Cardiac muscle cell (in vitro differentiated cells and primary cell): ENCODE measurements at places on chromosomes 4 and X.

- H3K4me1 ChIP-seq, result no peaks in the 10 kb centered on the region
- H3K27me3 ChIP-seq, result no peaks in the 10 kb centered on the region
- H3K27ac ChIP-seq, result no peak overlapping the region
- no peak for DNase-seq
- no peaks in the 10 kb centered on the region for H3K36me3 ChIP-seq
- no peak overlapping the region for H3K4me3 ChIP-seq
Observed at GRCh38 chr4:87478732-87479250, 50.4 kb downstream of the SPARCL1 start.

DNA sequence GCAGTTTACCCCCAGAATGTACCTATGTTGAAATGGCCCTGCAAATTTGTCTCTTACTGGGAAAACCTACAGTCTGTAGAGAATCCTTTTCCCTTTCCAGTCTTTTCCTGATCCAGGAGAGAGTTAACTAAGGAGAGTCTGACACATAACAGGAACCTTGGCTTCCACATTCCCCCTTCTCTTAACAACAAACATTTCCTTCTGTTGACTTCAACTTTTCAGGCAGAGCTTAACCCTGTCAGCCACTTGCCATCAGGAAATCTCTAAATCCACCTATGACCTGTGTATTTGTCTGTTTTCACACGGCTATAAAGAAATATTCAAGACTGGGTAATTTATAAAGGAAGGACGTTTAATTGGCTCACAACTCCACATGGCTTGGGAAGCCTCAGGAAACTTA, 45.6 kb upstream of the GPR78 start:
- H3K36me3 ChIP-seq, result no peaks in the 10 kb centered on the region
- no peaks in the 10 kb centered on the region for H3K4me1 ChIP-seq
- H3K4me3 ChIP-seq, result no peak overlapping the region
- no peak overlapping the region for H3K27ac ChIP-seq
- DNase-seq, result no peak

- no peak overlapping the region for H3K4me3 ChIP-seq
- DNase-seq, result no peak
- no peaks in the 10 kb centered on the region for H3K36me3 ChIP-seq
Observed at GRCh38 chr4:23194751-23195150, 502.0 kb downstream of the GBA3 start.

- H3K4me1 ChIP-seq, result no peaks in the 10 kb centered on the region
- H3K36me3 ChIP-seq, result no peaks in the 10 kb centered on the region
- H3K27me3 ChIP-seq, result no peaks in the 10 kb centered on the region
- H3K27ac ChIP-seq, result no peak overlapping the region
Observed at GRCh38 chrX:135596495-135596894, 76.0 kb downstream of the INTS6L start.

DNA sequence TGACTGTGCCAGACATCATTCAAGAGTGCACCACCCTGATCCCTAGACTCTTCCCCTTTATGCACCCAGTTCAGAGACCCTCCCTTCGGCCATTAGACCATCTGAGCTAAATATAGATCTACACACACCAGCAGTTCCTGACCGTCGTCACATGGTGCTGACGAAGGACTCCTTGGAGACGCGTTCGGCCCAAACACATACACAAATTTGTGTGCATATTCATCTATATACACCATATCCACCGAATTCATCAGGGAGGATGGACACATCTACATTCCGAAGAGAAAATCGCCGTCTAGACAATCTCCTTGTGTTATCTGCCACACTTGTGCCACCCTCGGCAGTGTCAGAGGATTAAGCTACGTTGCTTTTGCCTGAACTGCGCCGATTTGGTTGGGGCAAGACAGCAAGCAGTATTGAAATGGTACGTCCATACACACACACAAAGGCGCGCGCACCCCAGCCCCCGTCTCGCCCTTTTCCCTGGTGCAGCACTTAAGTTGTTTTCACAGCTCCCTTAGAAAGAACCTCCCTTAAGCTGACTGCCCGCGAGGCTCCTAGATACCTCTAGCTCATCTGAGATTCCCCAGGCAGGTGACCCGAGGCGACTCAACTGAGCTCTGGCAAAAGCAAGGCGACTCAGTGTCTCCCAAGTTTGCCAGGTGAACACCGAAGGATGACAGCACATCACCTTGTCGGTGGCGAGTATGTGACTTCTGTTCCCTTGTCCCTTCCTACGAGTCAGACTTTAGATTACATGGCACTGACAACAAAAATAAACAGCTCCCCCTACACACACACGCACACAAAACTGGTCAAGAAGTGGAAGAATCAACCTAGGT, 1.0 kb downstream of the RASGEF1B start:
- H3K4me3 ChIP-seq, result peak overlapping the region; percentile 58
- no peaks in the 10 kb centered on the region for H3K27me3 ChIP-seq
- DNase-seq, result peak; percentile 45
- H3K27ac ChIP-seq, result no peak overlapping the region

GRCh38 chrX:12011075-12011474, 127.2 kb upstream of the FRMPD4 start:
- H3K27ac ChIP-seq, result no peak overlapping the region
- no peaks in the 10 kb centered on the region for H3K4me1 ChIP-seq
- no peak for DNase-seq
- no peak overlapping the region for H3K4me3 ChIP-seq

DNA sequence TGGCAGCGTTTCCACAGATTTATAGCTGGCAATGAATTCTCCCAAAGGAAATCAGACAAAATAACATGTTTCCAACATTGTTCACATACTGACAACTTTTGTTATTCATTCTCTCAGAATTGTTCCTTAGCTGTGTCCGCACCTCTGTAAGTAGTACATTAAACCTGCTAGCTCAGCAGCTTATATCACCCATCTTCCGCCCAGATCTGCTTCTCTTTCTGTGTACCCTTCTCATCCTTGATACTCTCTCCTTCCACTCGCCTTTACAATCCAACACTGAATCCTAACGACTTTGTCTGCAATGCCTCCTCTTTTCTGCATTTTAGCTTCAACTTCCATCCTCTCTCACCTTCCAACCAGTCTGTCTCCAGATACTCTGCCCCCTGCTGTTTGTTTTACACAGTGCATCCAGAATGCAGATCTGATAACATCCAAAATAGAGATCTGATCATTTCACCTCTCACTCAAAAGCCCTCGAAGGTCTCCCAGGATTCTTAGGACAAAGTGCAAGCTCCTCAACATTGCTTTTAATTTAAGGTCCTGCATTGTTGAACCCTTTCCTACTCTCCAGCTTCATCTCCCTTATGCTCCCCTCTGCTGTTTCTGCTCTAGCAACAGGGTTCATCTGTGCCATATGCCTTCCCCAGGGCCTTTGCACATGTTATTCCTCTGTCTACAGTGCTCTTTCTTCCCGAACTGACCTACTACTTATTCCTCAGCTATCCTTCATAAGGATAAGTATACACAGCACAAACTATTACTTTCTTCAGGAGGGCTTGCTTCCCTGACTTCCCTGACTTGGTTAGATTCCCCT, 67.3 kb upstream of the VBP1 start:
- no peak overlapping the region for H3K27ac ChIP-seq
- H3K4me1 ChIP-seq, result peaks cover 4% of the 10 kb centered on the region
- no peaks in the 10 kb centered on the region for H3K27me3 ChIP-seq

- H3K27ac ChIP-seq, result no peak overlapping the region
- H3K4me1 ChIP-seq, result no peaks in the 10 kb centered on the region
- no peak overlapping the region for H3K4me3 ChIP-seq
- no peaks in the 10 kb centered on the region for H3K36me3 ChIP-seq
Observed at GRCh38 chrX:53254570-53255461, 26.6 kb downstream of the IQSEC2 start.

DNA sequence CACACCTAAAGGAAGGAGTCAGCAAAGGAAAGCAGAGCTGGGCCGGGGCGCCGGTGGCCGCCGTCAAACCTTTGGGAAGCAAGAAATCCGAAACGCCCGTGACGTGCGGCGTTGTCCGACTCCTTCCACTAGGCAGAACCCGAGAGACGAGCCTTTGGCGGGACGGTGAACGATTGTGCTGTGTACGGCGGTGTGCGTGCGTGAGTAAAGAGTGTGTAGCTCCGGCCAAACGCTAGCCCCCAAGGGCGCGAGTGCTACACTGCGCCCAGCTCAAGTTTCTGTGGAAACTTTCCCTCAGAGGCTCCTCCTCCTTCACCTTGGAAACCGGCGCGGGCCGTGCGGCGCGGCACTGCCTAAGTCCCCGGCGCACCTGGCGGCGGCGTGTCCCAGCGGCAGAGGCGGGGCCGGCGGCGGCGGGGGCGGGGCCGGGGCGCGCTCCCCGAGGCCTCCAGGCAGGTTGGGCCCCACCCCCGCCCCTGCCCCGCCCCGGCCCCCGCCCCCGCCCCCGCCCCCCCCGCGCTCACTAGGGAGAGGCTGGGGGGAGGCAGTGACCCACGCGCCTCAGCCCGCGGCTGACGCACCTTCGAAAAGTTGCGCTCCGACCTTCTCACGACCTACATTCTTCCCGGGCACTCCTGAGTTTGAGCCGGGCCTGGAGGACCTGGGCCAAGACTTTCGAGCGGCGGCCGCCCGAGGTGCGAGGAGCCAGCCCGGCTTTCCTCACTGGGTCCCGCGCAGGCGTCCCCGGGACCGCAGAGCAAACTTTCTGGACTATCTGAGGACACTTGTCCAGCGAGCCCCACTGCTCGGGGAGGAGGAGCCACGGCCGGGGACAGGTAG, at the start of gene FHIP1A:
Gene FHIP1A (plus strand): TSS at position 547 of the 840 bp plus-strand sequence. CDS start 157,084 bp downstream, outside the sequence.
- peak within 1 kb of the TSS; percentile 62 for H3K4me3 ChIP-seq
- DNase-seq, result peak; percentile 51
- no peaks in the 10 kb centered on the region for H3K36me3 ChIP-seq
- H3K4me1 ChIP-seq, result peaks cover 5% of the 10 kb centered on the region

DNA sequence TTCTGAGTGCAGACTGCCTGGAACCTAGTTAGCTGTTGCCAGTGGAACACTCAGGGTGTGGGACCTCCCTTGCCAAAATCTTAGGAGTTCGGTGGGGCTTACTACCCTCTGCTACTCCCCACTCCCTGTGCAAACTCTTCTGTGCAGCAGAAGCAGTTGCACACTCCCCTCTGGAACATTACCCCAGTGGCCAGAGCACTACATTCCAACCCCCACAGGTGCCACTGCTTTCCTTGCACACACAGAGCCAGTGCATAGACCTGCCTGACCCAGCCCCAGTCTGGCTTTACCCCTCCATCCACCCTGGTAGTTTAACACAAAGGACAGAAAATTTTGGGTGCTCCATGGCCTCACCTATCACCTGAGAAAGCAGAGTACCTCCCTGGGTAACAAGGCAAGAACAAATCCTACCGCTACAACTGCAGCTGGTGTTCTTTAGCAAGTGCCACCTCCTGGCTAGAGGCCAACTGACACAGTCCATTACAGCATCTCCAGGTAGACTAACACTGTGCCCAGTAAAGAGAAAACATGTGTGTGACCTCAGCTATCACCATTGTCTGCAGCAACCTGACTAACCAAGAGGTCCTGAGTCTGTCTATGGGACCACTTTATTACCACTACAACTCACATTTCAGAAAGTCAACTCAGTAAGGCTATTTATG, 11.5 kb upstream of the RASSF6 start:
- no peaks in the 10 kb centered on the region for H3K36me3 ChIP-seq
- no peak overlapping the region for H3K4me3 ChIP-seq
- no peak overlapping the region for H3K27ac ChIP-seq
- no peaks in the 10 kb centered on the region for H3K27me3 ChIP-seq
- no peaks in the 10 kb centered on the region for H3K4me1 ChIP-seq
- no peak for DNase-seq

DNA sequence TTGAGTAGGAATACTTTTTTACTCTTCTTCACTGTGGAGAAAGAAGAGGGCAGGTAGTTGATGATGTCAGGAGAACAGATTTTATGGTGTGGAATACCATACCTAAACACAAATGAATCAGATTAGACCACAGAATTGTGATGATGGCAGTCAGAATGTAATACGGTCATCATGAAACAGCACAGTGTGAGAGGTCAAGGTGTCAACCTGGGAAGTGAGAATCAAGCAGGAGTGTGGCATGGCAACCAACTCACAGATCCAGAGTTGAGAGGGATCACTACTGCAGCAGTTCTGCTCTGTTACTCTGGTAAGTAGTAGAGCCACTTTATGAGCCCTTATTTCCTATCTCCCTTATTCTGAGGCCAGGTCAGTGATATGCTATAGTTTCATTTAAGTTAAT, 27.7 kb downstream of the METTL14 start:
- peaks cover 14% of the 10 kb centered on the region for H3K36me3 ChIP-seq
- no peak overlapping the region for H3K4me3 ChIP-seq
- no peaks in the 10 kb centered on the region for H3K4me1 ChIP-seq
- DNase-seq, result no peak
- no peak overlapping the region for H3K27ac ChIP-seq

- H3K4me3 ChIP-seq, result no peak overlapping the region
- peaks cover 8% of the 10 kb centered on the region for H3K4me1 ChIP-seq
- H3K27ac ChIP-seq, result no peak overlapping the region
- peak; percentile 83 for DNase-seq
Observed at GRCh38 chr4:23368081-23368697, 521.7 kb downstream of the PPARGC1A start.
